ENCODE measurements at places on chromosomes 3 and 15.

DNA sequence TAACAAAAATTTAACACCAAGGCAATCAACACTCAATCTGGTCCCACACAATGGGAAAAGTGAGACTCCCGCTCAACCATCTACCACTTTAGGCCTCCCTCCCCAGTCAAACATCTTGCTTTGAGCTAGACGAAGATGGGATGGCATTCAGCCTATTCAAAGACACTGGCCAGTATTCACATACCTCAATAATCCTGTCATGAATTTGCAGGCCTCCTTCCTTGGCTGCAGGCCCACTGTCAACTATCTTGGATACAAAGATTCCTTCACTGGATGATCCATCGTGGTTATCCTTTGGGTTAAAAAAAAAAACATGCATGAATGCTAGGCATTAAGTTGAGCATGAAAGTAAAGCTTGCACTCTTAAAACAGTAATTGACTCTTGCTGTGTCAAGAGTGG lies 22.6 kb downstream of the PDZRN3 start:
- DNase-seq = no peak

GRCh38 chr3:42846685-42847522 lies 28.8 kb downstream of the CYP8B1 start:
- peak; percentile 43 for DNase-seq

GRCh38 chr15:68817304-68818065 lies 3.2 kb downstream of the ANP32A start:
- peak; percentile 80 for DNase-seq

- DNase-seq = no peak
Observed at GRCh38 chr15:76108021-76108723, 48.4 kb downstream of the TMEM266 start.

DNA sequence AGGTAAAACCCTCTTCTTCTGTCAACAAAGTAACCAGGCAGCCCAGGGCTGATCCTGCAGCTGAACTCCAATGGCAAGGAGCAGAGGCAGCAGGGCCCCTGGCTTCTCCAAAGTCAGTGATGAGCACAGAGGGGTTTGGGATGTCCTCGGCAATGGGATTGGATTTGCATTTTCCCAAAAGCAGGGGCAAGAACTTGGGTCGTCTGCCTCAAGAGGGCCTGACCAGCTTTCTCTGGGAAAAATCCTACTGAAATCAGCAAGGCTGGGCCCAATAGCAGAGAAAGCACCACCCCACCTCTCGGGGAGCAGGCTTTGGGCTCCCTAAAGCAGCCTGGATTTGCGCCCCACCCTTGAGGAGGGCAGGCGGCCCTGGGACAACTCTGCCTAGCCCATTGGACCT lies 210.0 kb upstream of the IGF1R start:
- DNase-seq = no peak

DNA sequence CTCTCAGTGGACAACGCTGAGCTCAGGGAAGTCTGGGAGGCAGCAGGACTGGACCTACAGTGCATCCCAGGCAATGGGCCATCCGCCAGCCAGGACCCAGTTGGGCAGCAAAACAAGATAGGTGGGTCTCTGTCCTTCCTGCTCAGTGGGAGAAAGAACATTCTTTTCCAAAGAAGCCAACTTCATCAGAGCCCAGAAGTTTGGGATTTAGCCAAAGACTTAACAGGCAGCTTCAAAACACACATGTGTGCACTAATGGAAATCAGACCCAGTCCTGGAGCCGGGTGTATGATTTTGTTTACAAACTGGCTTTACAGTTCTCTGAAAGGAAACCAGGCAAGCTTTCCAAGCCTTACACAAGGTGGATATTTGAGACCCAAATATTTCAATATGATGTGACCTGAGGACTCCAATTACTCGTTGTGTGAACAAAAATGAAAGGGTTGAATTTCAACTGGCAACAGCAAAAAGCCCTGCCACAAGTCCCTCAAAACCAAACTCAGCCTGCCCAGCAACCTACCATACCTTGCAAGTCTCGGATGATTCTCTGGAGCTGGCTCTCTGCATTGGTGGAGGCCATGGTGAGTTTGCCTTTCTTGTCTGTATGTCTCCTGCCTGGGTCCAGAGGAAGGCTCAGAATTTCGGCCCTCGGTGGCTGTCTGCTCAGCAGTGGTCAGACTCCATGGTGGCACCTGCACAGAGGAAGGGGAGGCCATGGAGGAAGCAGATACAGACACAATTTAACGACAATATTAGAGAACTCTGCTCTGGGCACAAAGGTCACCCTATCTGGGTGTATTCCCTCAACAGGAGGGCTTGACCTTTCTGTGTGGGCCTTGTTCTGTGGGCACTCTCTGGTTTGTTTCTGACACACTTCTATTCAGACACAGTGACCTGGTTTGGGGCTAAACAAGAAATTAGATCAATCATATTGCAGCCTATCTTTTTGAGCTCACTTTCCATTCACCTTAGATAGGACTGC lies 11.0 kb downstream of the FYCO1 start:
- DNase-seq = no peak

DNA sequence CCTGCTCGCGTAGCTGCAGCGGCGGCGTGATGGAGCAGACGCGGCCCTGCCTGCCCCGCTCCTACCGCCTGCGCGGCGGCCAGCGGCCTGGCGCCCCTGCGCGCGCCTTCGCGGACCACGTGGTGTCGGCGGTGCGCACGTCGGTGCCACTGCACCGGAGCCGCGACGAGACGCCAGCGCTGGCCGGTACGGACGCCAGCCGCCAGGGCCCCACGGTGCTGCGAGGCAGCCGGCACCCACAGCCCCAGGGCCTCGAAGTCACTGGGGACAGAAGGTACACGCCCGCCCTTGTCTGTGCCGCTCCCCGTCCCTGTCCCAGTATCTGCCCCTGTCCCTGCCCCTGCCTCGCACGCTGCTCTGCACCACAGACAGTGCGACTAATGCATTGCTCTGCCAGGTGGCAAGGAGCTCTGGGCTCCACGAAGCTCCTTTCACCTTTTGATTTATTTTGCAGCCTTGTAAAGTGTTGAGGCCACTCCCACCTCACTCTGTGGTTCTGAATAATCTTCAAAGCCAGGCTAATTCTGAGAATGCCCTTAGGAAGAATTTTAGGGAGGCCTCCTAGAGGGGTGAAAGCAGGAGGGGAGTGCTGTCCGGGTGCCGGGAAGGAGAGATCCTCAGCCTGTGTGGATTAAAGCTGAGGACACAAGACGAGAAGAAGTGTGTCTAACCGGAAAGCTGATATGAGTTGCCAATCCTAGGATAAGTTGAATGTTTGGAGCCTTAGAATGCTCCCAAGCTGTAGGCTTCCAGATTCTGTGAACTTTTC lies 100.0 kb downstream of the THSD4 start:
- no peak for DNase-seq

DNA sequence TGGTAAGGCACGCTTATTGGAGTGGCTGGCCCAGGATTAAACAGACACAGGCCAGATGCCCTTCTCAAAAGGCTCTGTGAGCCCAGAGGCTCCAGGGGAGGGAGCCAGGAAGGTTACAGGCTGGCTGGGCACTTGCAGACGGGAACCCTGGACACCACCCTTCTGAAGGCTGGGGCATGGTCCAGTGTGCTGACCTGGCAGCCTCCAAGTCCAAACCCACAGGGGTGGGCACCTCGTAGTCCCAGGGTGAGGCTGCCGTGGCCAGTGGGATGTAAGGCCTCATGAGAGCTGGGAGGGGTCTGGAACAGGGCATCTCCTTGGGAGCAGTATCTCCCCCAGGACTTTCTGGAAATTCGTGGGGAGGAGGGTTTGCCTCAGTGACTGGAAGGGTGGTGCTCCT lies 19.6 kb downstream of the EFCC1 start:
- DNase-seq = no peak

- DNase-seq = no peak
Observed at GRCh38 chr3:187788984-187789857, 44.0 kb upstream of the BCL6 start.

GRCh38 chr3:161409069-161409468 lies 37.8 kb upstream of the SPTSSB start:
- DNase-seq = peak; percentile 56

GRCh38 chr3:12655701-12656100 lies 8.2 kb downstream of the RAF1 start:
- DNase-seq = no peak

DNA sequence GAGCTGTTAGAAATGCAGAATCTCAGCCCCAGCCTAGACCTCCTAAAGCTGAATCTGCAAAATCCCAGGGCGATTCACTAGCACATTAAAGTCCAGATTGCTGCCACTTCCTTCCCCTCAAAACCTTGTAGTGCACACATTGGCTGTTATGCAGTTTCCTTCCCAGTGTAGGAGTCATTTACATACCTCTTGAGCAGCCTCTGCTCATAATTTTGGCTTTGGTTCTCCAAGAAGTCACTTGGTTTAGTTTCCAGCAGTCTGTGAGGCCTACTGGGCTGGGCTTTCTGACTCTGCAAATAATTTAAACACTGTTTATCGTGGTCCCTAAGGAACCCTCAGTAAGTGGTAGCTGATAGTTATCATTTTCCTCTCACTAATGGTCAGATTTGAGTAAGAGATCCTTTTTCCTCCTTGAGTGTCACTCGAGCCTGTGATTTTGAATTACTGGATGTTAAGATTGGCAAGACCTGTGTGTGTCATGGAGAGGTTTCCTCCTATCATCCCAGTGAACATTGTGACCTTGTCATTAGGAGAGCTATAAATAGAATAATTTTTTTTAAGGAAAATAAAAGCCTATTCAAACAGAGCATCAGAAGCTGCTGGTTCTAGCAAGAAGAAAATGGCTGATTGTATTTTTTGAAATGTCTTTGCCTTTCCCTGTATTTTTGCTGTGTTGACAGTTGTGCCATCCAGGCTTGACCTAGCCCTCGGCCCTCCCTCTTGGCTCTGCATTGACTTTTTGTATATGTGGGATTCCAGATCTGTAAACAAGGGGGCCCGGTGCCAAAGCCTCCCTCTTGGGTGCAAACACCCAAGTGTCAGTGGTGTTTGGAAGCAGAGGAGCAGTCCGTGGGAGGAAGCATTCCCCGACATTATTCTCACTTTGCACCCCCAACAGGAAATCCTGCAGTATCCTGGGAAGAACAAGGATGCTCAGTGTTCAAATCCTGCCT lies 134.8 kb upstream of the ANKRD28 start:
- no peak for DNase-seq

GRCh38 chr3:102484363-102484762 lies 49.5 kb downstream of the ZPLD1 start:
- no peak for DNase-seq

GRCh38 chr3:171309906-171310359 lies 150.3 kb downstream of the TNIK start:
- no peak for DNase-seq

- DNase-seq = no peak
Observed at GRCh38 chr3:21620511-21621155, 130.4 kb downstream of the ZNF385D start.

DNA sequence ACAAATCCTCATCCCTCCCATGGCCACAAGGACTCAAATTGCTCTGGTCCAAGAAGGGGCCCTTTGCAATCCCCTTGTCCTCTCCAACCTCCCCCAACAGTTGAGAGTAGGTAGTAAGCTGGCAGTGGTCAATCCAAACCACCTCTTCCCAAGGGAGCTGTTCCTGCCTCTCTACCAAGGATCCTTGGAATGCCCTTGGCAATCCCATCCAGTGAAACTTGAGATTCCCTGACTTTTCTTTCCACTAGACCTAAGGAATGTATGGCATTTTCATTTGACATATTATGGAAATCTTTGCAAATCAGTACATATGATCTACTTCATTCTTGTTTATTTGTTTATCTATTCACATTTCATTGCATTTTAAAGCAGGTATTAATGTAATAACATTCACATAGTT lies 4.8 kb upstream of the RBP2 start:
- DNase-seq = no peak

DNA sequence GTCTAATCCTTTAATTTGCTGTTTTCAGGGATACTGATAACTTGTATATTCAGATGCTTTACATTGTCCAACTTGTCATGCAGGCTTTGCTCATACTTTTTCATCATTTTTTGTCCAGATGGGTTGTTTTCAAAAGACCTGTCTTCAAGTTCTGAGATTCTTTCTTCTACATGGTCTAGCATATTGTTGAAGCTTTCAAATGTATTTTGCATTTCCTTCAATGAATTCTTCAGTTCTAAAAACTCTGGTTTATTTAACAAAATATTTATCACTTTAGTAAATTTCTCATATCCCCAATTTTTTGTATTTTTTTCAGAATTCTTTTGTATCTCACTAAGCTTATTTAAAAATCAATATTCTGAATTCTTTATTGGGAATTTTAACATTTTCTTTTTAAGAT lies 388.3 kb upstream of the IL12A start:
- no peak for DNase-seq

DNA sequence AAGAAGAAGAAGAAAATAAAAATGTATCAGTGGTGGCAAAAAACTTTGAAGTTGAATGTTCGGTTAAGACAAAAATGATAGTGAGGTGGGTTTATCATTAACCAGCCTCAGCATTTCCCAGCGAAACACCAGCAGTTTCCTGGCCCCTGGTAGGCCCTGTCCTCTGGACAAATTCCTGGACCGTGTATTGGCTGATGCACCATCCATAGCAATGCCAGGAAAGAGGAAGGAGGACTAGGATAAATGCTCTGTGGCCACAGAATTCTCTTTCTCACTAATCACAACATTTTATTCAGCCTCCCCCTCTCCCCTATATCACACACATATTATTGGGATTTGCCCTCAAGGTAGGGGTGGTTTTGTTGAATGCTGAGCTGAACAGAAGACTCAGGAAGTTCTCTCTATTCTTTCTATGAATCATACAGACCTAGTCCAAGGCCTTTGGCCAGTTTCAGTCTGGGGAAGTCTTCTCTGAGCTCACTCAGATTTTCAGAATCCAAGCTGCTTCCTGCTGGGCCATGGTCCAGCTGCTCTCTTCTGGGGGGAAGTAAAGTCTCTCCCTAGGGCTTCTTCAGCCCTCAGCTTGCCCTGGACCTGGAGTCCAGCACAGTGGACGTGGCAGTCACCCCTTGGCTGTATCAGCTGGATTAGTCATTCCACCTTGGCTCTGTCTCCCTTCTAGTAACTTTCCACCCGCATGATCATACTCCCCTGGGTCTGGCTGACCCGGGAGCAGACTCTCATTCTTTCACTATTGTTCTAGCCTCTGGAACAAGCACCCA lies 27.6 kb downstream of the SLC28A1 start:
- DNase-seq = no peak

DNA sequence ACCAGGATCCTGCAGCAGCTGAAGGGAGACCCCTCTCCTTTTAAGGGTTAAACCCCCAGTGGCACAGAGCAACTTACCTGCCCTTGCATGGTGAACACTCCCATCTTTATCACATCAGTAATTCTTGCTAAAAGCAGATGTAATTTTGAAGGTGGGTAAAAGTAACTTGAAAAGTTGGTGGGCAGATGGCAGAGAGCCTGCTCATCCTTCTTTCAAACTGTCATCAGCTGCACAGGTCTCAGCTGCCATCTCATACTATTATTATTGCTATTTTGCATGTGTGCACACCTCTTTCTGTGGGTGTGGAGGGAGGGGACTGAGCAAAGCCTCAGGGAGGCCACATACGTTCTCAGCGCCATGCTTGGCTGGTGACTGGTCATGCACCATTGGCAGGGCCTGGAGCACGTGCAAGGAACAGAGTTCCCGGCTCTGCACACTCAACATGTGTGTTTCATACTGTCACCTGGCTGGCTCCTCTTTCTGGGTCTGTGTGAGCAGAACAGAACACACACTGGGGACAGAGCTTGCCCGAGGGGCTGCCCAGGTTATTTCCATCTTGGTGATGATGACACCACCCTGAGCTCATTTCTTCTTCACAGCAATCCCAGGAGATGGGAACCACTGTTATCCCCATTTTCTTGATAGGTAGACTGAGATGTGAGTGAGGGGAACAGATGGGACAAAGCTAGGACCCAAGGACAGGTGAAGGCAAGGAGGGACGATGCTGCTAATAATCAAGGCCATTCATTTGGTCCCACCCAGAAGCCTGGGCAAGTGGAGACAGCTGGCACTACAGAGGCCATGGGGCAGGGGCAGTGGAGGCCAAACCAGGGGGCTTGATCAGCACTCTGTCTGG lies 95.8 kb upstream of the KLF13 start:
- no peak for DNase-seq

- no peak for DNase-seq
Observed at GRCh38 chr3:128587391-128587790, 63.2 kb downstream of the RPN1 start.

Data from activated CD8-positive, alpha-beta T cell treated with anti-CD3 and anti-CD28 coated beads for 36 hours (primary cell).